ENCODE measurements at places on chromosomes 1 and 21.

- peak; percentile 58 for DNase-seq
These were observed 30.7 kb upstream of the KIAA1614 start for GRCh38 chr1:180881806-180882509.

DNA sequence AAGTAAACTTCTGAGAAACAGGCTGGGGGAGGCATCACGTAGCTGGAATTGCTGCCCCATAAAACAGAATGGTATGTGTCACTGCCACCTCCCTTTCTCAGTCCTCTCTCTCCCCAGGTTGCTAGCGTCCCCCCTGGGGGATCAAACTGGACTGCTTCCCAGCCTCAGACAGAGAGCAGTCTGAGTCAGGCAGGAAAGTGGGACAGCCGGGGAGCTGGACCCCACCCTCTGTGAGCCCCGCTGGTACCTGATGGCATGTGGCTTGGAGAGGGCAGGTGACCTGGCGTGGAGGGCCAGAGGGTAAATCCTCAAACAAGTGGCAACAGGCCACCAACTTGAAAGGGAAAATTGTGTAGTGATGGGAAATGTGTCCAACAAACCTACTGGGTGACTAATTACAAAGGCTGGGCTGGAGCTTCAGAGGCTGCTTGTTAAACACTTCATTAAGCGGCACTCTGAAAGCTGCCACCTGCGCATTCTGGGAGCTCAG lies 1.0 kb upstream of the SFN start:
- no peak for DNase-seq

GRCh38 chr1:247746391-247746935 lies 1.5 kb downstream of the OR14A2 start:
- no peak for DNase-seq

DNA sequence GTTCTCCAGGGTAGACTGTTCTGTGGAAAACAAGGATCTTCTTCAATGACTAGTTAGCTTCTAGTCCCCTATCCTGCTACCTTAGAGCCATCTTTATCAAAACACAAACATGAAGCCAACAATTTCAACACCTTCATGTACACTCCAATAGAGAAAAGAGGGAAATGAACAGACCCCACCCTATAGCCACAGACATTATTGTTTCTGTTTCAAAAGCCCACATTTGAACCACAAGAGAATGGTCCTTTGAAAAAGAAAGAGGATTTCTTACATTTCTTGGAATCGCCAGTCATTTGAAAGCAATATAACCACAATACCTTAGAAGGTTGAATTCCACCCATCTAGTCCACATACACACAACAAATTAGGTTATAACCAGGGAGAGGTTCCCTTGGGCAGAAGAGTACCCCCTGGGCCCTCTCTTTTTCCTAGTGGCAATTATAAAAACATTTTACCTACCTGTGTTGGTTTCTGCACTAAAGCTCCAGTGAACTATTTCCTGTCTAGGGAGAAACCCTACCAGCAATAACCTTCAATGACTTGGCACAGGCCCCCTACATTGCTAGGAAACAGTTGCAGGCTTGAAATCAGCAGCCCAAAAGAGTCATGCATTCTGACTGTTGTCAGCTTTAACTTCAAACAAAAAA lies 2.7 kb upstream of the LPGAT1 start:
- DNase-seq = peak; percentile 35

DNA sequence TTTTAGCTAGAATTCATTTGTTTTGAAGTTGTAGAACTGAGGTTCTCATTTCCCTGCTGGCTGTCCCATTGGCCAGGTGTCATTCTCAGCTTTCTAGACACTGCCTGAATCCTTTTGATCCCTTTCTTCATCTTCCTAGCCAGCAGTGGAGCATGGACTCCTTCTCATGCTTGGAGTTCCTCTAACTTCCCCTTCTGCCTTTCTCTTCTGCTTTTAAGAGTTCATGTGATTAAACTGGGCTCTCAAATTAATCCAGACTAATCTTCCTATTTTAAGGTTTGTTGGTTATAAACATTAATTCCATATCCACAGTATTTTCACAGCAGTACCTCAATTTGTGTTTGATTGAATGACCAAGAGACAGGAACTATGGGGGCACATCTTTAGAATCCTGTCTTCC lies 52.3 kb downstream of the ADAMTS5 start:
- DNase-seq = peak; percentile 18

- DNase-seq = no peak
These were observed 1093.5 kb downstream of the PLA2G4A start for GRCh38 chr1:187922255-187922654.

- no peak for DNase-seq
These were observed 22.2 kb downstream of the TUT4 start for GRCh38 chr1:52530563-52531144.

DNA sequence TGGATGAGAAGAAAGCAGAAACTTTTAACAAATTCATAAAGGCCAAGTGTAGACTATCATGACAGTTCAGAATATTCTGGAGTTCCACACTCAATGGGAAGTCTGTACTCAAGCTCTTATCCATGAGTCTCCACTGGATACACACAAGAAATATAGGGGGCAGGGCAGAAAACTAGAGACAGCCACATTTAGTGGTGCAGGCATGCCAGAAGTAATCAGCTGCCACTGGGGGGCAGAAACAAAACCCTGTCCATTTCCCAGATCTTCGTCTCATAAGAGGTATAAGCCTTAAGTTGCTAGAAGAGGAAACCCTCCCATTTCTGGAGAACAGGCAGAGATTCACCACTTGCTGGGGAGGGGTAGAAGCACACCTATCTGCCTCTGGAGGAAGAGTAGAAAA lies 166.8 kb upstream of the GALNT2 start:
- no peak for DNase-seq

- no peak for DNase-seq
These were observed 21.5 kb downstream of the DHX9 start for GRCh38 chr1:182860658-182861057.

- DNase-seq = no peak
These were observed 240.2 kb downstream of the USH2A start for GRCh38 chr1:216183007-216183406.

- DNase-seq = no peak
These were observed 1.4 kb downstream of the EFNA4 start for GRCh38 chr1:155064832-155065429.

DNA sequence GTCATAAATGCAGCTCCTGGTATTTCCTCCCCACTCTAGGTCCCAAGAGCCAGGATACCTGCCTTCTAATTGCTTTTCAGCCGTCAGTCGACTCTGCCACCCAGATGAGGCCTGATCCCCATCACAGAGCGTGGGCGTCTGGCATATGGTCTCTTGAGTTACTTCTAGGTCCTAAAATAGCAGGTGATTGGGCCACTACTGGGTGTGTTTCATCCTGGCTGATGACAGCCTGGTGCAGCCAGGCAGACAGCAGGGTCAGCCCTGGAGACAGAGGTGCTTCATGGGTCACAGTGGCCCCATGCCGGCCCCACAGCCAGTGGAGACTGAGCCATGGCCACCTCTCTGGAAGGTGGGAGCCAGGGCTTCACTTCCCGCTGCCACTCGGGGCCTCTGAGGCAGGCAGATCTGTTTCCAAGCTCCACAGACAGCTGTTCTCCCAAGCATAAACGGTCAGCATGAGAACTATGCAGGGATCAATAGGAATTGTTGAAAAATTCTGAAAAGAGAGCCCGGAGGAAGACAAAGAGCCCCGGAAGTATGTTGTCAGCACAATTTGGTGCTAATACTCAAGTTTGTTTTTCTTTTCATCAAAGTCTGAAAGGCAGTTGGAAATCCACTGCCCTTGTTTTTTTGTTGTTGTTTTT lies 83.0 kb downstream of the MAN1C1 start:
- DNase-seq = peak; percentile 24
